ENCODE measurements at places on chromosomes 5 and 9. TPM values are rescaled to one million over a fixed set of nuclear protein-coding genes. Genes with fewer than 3 reads are reported as not detected.

DNA sequence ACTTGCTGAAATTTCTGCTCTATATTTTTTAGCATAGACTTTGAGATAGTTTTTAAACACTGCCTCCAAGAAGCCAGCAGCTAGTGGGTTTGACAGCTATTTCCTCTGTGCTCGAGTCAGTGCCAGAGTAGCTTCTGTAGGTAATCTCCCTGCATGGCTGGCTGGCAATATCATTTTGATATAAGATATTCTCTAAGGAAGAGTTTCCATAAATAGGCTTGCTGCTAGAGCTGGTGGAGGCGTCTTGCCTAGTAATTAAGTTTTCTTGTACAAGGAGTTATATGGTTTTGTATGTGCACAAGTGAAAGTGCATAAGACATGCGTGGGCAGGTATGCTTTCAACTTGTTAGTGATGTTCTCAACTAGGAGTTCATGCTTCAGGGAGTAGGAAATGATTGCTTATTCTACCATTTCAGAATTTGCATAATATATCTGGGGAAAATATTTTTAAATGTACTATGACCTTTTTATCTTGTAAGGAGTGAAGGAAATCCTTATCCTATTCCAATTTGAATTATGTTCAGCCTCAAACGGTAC is 74.1 kb upstream of the CCL21 start:
- no peak overlapping the region for H3K27ac ChIP-seq
- peaks cover 5% of the 10 kb centered on the region for H3K27me3 ChIP-seq
- DNase-seq: no peak
- no peaks in the 10 kb centered on the region for H3K36me3 ChIP-seq
- no peaks in the 10 kb centered on the region for H3K4me1 ChIP-seq

The AMBP gene
- total RNA-seq: 2.9 TPM

The PIP5K1B gene
- 8.5 TPM for total RNA-seq

- H3K27me3 ChIP-seq: no peaks in the 10 kb centered on the region
- no peak overlapping the region for H3K4me3 ChIP-seq
- H3K4me1 ChIP-seq: no peaks in the 10 kb centered on the region
- no peak overlapping the region for H3K27ac ChIP-seq
- DNase-seq: no peak
These were observed 145.8 kb upstream of the PAPPA start for GRCh38 chr9:116007824-116008223.

- H3K4me3 ChIP-seq: no peak overlapping the region
- no peaks in the 10 kb centered on the region for H3K27me3 ChIP-seq
- no peaks in the 10 kb centered on the region for H3K4me1 ChIP-seq
- no peak for DNase-seq
- H3K27ac ChIP-seq: no peak overlapping the region
- H3K36me3 ChIP-seq: no peaks in the 10 kb centered on the region
These were observed 274.9 kb downstream of the NR3C1 start for GRCh38 chr5:143128412-143129071.
